Motor neuron (in vitro differentiated cells): ENCODE measurements at places on chromosomes 5 and 9.
A peak's percentile ranks its signal among the peaks of the same experiment; 100 is the strongest.

- peak; percentile 68 for ATAC-seq
Observed at GRCh38 chr5:122500245-122501088, 188.4 kb downstream of the SNCAIP start.

- ATAC-seq: no peak
Observed at GRCh38 chr5:1262381-1262780, 32.5 kb downstream of the TERT start.

GRCh38 chr9:131714161-131714646 is 25.7 kb downstream of the RAPGEF1 start:
- ATAC-seq: peak; percentile 98

DNA sequence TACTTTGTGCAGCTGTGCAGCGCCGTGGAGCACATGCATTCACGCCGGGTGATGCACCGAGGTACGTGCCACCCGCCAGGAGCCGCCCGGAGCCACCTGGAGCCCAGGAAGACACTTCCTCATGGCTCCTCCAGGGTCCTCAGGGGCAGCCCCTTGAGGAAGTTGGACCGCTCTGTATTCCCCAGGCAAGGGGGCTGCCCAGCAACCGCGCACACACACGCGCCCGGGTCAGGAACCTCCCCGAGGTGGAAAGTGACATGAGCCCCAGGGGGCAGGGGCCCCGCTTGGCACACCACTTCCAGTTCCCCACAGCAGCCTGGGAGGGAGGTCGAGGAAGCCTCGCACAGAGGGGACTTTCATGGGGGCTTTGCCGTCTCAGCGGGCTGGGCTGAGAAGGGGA is 68.6 kb downstream of the NEK6 start:
- ATAC-seq: no peak

DNA sequence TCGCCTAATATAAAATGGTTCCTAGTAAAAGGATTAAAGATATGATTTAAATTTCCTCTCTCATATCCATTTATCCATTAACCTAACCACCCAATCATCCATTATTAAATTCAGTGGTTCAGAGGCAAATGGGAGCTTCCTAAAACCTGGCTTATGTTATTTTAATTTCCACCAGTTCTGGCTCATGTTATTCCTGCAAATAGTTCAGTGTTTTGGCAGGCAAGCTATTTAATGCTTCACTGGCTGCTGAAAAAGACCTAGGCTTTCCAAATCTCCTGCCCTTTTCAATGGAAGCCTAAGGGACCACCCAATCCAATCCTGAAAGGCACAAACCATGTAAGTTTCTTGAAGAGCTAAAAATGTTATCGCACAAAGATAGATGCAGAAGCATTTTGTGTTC is 52.3 kb downstream of the POC5 start:
- no peak for ATAC-seq
